Mesenteric fat pad (tissue), 1 donor: ENCODE measurements at places on chromosomes 3 and 15. TPM values are rescaled to one million over a fixed set of nuclear protein-coding genes. Genes with fewer than 3 reads are reported as not detected.

GRCh38 chr3:12041446-12042041 is 37.4 kb downstream of the SYN2 start:
- no peak for DNase-seq

The SLC51B gene
- total RNA-seq = not detected

The PROK2 gene
- 9.8 TPM for total RNA-seq

The SAMD7 gene
- total RNA-seq = not detected

- DNase-seq = no peak
Observed at GRCh38 chr3:98733053-98733811, 29.9 kb upstream of the ST3GAL6 start.

GRCh38 chr15:89395996-89396395 is 61.4 kb upstream of the POLG start:
- DNase-seq = no peak
